ENCODE measurements at places on chromosomes 3 and 15. TPM values are rescaled to one million over a fixed set of nuclear protein-coding genes. Genes with fewer than 3 reads are reported as not detected.

Gene SYNPR
- total RNA-seq = not detected

Gene ACOX2
- total RNA-seq = 0.41 TPM

Gene GPR160
- 13.2 TPM for total RNA-seq

Gene GREM1
- total RNA-seq = 68.4 TPM

Gene CHRNA3
- total RNA-seq = 0.46 TPM

Gene BFSP2
- total RNA-seq = 0.96 TPM

Gene ELL3
- 1.3 TPM for total RNA-seq

Gene CCR3
- not detected for total RNA-seq

DNA sequence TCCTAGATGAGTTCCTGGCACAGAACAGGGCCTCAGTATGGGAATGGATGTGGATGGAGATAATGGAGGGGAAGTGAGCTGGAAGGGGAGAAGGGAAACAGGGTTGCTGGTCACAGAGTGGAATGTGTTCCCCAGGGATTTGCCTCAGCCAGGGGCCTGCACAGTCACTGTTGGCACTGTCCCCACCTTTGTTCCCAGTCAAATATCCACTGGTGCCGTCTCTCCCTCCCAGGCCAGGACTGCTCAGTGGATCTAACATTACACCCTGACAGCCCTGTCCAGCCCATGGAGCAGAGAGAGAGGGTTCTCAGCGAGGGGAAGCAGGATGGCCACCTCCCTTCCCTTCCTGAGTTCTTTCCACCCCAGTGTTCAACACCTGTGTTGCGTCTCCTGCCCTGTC, 1.5 kb upstream of the PPP1R2 start:
- DNase-seq = no peak

DNA sequence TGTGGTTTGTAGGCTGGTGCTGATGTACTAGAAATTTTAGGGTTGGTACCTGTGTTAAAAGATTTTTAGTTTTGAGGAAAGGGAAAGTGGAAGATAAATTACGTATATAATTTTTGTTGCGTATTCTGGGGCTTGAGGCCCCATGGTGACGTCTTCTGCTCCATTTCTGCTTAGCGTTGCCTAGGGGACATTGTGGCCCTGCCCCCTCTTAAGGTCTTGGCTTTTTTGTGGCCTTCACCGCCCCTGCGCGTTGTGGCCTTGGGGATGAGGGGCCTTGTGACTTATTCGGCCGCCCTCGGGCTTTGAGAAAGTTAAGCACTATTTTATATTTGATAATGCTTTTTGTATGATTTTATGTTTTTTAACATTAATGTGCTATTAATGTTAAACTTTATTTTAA, 182.0 kb downstream of the KLF13 start:
- DNase-seq = no peak

- DNase-seq = no peak
Measured at GRCh38 chr3:160546727-160547126, 18.6 kb downstream of the KPNA4 start.

GRCh38 chr15:44087578-44088465, 107.2 kb downstream of the FRMD5 start:
- peak; percentile 71 for DNase-seq

GRCh38 chr15:66144978-66145725, 108.4 kb downstream of the MEGF11 start:
- no peak for DNase-seq

DNA sequence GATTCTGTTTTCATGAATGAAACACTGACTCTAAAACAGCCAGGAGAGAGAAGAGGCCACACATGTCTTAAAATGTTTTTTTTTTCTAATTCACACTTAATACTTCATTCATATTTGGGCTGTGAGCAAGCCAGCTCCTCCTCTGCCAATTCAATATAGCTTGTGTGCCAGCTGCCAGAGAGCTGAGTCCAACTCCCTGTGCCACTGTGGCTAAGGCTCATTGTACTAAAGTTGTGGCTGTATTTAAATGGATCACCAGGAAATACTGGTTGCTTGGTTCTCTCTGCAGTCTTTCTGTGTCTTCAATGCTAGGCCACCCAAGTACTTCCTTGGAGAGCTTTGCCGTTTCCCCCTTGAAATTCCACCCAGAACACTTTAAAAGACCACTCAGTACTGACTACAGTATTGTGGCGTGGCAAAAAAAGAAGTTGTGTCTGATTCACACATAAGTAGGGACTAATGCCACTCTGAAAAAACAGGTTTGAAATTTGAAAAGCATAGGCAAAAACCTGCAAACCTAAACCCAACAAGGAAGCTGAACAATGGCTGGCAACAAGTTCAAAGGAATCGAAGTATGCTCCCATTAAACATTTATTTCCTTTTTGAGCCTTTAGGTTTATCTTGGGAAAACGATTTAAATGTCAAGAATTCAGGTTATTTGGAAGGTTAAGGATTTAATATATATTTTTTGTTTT, 524.7 kb downstream of the DIPK2A start:
- no peak for DNase-seq

GRCh38 chr3:72991522-72991921, 5.1 kb upstream of the PPP4R2 start:
- DNase-seq = no peak

- no peak for DNase-seq
Measured at GRCh38 chr15:89003865-89004725, 84.2 kb upstream of the ABHD2 start.

DNA sequence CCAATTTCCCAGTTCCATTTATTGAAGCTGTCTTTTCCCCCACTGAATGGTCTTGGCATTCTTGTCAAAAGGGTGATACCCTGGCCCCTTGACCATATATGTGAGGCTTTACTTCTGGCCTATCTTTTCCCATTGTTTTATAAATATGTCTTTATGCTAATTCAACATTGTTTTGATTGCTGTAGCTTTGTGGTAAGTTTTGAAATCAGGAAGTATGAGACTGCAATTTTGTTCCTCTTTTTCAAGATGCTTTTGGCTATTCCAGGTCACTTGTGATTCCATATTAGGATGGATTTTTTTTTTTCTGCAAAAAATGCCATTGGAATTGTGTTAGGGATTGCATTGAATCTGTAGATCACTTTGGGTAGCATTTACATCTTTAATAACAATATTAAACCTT, 141.2 kb upstream of the MANF start:
- no peak for DNase-seq

GRCh38 chr3:194313560-194314387, 37.4 kb downstream of the CPN2 start:
- no peak for DNase-seq

GRCh38 chr3:169604118-169604517, 59.4 kb downstream of the MECOM start:
- DNase-seq = no peak

Measured in kidney epithelial cell (primary cell).